Natural killer cell treated with Interleukin-12 subunit alpha and Interleukin-12 subunit beta and Interleukin-15 and Interleukin-18, amount 100 ng/mL, for 72 hours (primary cell): ENCODE measurements at places on chromosomes 11 and 22. TPM values are rescaled to one million over a fixed set of nuclear protein-coding genes. Genes with fewer than 3 reads are reported as not detected.
A peak's percentile ranks its signal among the peaks of the same experiment; 100 is the strongest.

DNA sequence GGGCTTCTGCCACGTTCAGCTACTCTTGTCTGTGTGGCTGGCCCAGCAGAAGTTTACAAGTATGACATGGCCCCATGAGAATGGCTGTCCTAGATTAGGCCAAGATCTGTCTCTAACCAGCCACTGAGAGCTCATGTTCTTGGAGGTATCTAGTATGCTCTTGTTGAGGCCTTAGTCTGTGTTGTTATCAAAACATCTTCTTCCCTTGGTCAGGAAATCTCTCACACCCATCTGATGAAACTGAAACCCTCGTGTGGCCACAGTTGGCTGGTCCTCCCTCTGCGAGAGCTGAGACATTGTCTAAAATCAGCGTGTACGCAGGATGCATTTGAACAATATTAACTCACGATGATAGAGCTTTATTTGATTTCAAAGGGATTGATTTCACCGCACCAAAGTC, 109.0 kb upstream of the NNMT start:
- DNase-seq, result peak; percentile 67

- no peak for DNase-seq
Measured at GRCh38 chr11:97461934-97462333, 1072.1 kb downstream of the JRKL start.

DNA sequence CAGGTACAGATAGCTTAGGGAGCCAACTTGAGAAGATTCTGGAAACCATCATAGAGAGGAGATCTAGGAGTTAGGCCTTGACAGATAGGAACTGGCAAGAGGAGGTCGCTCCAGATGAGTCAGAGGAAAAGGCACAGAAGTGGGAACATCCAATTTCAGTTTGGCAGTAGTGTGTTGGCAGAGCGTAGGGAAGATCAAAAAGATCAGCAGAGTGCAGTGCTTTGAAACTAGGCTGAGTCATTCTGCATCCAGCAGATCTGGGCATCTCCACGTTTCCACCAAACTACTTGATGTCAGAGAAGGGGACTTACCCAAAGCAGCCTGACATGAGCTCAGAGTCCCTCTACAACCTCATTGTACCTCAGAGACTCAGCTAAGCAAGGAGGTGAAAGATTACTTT, 58.5 kb downstream of the GAB4 start:
- no peak for DNase-seq

- no peak for DNase-seq
Measured at GRCh38 chr11:126482586-126483108, 127.2 kb downstream of the ST3GAL4 start.

DNA sequence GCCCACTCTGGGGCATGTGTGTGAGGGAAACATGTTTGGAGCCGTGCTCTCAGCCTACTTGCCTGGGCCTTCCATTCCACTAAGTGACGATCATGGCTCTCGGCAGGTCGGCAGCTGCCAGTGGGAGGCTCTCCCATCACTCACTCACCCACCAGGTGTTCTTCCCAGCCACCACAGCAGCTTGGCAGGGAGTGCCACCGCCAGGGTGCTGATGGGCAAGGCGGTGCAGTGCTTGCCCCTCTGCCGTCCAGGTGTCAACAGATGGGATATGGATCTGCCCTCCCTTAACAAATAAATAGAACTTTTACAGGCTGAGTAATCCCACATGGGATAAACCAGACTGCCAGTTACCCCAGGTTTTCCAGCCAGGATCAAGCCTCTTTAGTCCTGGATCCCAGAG, 205.5 kb upstream of the TMEM45B start:
- DNase-seq, result peak; percentile 44

GRCh38 chr11:856397-856796, 13.7 kb downstream of the TSPAN4 start:
- DNase-seq, result no peak

Gene ZNF214
- total RNA-seq, result not detected

DNA sequence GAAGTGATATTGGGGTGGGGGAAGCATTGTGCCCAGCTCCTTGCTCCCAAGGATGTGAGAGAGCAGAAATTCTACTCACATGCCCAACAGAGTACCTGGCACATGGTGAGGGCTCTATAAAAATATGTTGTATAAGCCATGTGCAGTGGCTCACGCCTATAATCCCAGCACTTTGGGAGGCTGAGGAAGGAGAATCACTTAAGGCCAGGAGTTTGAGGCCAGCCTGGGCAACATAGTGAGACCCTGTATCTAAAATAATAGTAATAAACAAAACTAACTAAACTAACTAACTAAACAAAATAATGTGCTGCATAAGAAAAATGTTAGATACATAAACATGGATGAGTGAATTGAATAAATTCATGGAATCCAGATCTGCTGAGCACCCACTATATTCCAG, 33.2 kb upstream of the LRRC32 start:
- DNase-seq, result no peak

DNA sequence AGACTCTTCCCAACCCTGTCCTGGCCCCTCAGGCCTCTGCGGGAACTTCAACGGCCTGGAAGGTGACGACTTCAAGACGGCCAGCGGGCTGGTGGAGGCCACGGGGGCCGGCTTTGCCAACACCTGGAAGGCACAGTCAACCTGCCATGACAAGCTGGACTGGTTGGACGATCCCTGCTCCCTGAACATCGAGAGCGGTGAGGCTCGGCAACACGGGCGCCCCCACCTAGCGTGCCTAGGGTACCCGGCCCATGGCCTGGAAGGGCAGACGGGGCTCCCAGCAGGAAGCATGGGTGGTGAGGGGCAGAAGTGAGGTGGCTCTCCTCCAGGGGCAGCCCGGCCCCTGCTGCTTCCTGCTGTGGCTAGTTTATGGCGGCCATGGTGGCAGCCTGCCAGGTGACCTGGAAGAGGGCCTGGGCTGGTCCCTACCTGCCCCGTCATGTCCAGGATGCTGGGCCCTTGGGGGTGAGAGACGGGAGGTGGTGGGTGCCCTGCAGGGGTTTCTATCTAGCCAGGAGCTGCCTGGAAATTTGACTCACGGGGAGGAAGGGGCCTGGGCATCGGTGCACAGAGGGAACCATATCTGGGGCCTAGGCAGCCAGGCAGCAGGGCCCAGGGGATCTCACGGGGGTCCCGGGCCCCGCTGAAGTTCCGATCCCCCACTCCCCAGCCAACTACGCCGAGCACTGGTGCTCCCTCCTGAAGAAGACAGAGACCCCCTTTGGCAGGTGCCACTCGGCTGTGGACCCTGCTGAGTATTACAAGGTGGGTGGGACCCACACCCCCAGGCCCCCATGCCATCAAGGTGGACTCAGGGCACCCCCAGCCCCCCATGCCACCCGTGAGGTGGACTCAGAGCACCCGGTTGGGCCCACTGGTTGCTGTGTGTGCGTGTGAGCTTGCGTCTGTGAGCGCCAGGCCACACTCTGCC, 9.2 kb downstream of the MUC2 start:
- peak; percentile 51 for DNase-seq

Gene OR10D3
- not detected for total RNA-seq

- DNase-seq, result peak; percentile 75
Measured at GRCh38 chr11:119356349-119357031, 10.0 kb upstream of the MFRP start.

- DNase-seq, result no peak
Measured at GRCh38 chr11:103055221-103055890, 36.6 kb downstream of the DCUN1D5 start.

GRCh38 chr22:29309332-29310064, 3.0 kb downstream of the GAS2L1 start:
- no peak for DNase-seq

Gene SLC25A18
- total RNA-seq, result not detected

GRCh38 chr11:59891781-59892181, 13.2 kb downstream of the OOSP3 start:
- no peak for DNase-seq

DNA sequence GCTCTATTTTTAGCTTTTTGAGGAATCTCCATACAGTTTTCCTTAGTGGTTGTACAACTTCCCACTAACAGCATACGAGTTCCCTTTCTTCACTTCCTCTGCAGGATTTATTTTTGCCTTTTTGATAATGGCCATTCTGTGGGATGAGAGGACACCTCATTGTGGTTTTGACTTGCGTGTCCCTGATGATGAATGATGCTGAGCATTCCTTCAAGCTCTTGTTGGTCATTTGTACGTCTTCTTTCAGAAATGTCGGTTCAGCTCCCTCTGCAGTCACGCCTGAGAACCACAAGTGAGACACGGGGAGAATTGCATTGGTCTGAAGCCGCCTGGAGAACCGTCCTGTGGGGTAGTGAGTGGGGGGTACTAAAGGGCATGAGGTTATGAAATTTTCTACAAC, 2.0 kb upstream of the KRTAP5-10 start:
- no peak for DNase-seq

Gene YPEL4
- total RNA-seq, result not detected

DNA sequence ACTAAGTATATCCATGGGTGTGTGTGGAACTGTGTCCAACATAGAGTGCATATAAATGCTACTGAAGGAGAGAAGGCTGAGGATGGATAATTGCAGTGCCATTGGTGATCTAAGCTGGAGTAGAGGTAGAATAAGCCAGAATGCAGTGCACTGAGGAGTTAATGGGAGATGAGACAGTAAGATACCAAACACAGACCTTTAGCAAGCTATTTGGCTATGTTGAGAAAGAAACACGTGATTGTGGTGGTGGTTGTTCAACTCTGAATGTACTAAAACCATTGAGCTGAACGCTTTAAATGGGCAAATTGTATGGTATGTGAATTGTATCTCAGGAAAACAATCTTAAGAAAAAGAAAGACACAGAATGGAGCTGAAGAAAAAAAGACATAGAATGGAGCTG, 22.8 kb downstream of the JAML start:
- DNase-seq, result no peak

Gene TIRAP
- 19.9 TPM for total RNA-seq

DNA sequence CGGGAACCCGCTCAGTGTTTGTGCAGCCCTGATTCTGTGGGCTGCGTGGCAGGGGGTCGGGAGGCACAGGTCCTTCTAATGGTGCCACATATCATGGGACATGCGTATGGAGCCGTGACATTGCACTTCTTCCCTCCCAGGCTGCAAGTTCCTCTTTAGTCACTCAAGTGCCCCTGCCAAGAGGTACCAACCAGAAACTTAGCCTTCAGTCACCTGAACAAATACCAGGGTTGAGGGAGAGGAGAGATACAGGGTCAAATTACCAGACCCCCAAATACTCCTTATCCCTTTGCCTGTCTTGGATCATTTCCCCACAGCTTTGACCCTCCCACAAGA, 209.1 kb downstream of the BUD13 start:
- no peak for DNase-seq

GRCh38 chr11:3747704-3748103, 49.6 kb downstream of the NUP98 start:
- no peak for DNase-seq

GRCh38 chr11:112734207-112734606, 227.0 kb upstream of the NCAM1 start:
- no peak for DNase-seq

DNA sequence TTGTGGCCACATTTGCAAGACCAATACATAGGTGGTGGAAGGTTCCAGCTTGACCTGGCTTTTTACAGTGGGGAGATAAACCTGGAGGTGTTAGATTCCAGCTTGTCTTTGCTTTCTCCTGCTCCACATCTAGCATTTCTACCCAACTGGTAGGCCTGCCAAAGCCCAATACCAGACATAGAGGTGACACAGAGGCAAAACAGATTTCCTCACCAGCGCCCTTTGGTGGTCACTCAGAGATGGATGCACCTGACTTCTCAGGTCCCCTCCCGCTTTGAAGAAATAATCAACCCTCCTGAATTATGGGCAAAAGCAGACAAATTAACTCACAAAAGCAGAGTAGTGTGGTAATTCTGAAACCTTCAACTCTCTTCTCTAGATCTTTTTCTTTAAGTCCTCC, 1356.2 kb downstream of the FAM181B start:
- no peak for DNase-seq

GRCh38 chr22:20021196-20022181, 579 bp downstream of the TANGO2 start:
- no peak for DNase-seq

DNA sequence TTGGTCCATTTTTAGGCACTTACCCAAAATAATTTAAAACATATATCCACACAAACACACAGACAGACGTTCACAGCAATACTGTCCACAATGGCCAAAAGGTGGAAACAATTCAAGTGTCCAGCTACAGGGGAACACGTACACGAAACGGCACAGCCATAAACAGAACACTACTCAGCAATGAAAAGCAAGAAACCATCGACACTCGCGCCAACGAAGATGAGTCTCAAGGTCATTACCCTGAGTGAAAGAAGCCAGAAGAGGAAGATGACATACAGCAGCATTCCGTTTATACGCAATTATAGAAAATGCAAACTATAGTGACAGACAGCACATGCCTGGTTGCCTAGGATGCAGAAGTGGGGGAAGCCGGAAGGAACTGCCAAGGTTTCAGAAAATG, 13.4 kb upstream of the COMT start:
- DNase-seq, result no peak

- DNase-seq, result no peak
Measured at GRCh38 chr11:87743007-87743406, 432.2 kb downstream of the RAB38 start.

- DNase-seq, result no peak
Measured at GRCh38 chr11:134564472-134565200, 152.6 kb upstream of the B3GAT1 start.

Gene DCDC1
- total RNA-seq, result not detected

GRCh38 chr11:3200388-3201111, 18.1 kb downstream of the MRGPRG start:
- DNase-seq, result no peak

- DNase-seq, result no peak
Measured at GRCh38 chr22:40190501-40190900, 12.8 kb downstream of the TNRC6B start.

GRCh38 chr11:126384449-126385070, 29.1 kb downstream of the ST3GAL4 start:
- no peak for DNase-seq

Gene TP53I11
- total RNA-seq, result 3.2 TPM

Gene HPX
- total RNA-seq, result 0.76 TPM

- no peak for DNase-seq
Measured at GRCh38 chr11:125627236-125627910, 2.4 kb downstream of the CHEK1 start.

DNA sequence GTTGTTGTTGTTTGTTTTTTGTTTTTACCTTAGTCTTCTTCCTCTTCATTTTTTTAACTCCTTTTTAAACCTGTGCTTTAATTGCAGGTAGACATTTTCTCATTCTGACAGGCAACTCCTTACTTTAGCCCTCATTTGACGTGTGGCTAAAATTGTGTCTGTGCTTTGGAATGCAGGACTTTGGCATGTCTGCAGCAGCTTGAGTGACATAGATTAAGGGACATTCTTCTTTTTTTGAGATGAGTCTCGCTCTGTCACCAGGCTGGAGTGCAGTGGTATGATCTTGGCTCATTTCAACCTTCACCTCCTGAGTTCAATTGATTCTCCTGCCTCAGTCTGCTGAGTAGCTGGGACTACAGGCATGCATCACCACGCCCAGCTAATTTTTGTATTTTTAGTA, 100.8 kb downstream of the FAT3 start:
- no peak for DNase-seq

GRCh38 chr11:72643547-72643946, 30.7 kb downstream of the PDE2A start:
- DNase-seq, result no peak

Gene VPS37C
- 9.7 TPM for total RNA-seq

GRCh38 chr11:1749395-1750351, 722 bp downstream of the IFITM10 start:
- DNase-seq, result no peak

- no peak for DNase-seq
Measured at GRCh38 chr22:43922123-43922522, 1.5 kb upstream of the PNPLA3 start.
